ENCODE measurements at places on chromosomes 12 and 14. TPM values are rescaled to one million over a fixed set of nuclear protein-coding genes. Genes with fewer than 3 reads are reported as not detected.

The ACSS3 gene
- total RNA-seq: 1.9 TPM

The LRRC74A gene
- total RNA-seq: not detected

The TTC9 gene
- total RNA-seq: not detected

The PROX2 gene
- not detected for total RNA-seq

The SMCO3 gene
- not detected for total RNA-seq

The ARHGAP9 gene
- not detected for total RNA-seq

The RPGRIP1 gene
- not detected for total RNA-seq

The TAS2R42 gene
- total RNA-seq: not detected

The FSCB gene
- total RNA-seq: not detected

The LRRC10 gene
- total RNA-seq: not detected

The SUOX gene
- 10.2 TPM for total RNA-seq
